ENCODE measurements at places on chromosomes 6 and 20.

- no peak for DNase-seq
Observed at GRCh38 chr6:72651174-72651573, 29.3 kb downstream of the KCNQ5 start.

DNA sequence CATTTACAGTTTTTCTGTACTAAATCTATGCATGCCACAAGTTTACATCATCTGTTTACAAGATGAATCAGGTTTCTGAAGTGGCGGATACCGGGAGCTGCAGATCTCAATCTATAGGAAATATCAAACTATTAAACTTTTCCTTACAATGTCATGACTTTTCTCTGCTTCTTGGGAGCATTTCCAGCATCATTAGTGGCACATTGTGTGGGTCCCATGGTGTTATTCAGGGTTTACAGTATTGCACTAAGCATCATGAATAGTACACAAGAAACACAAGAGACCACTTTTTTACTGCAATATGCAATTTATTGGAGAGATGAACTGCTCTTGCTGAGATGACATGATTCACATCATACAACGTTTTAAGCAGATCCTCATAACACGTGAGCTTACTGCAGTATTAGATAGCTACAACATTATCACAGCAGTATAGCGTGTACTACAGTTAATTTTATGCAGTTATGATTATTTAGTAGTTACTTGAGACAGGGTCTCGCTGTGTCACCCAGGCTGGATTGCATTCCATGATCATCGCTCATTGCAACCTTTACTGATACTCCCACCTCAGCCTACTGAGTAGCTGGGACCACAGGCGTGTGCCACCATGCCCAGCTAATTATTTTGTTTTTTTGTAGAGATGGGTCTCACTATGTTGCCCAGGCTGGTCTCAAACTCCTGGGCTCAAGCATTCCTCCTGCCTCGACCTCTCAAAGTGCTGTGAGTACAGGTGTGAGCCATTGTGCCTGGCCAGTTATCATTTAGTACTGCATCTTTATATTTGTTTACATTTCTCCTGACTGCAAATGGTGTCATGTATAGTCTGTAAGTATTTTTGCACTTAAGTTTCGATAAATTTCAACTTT, 18.4 kb downstream of the BLTP3A start:
- DNase-seq = no peak

GRCh38 chr20:7758406-7758805, 181.9 kb downstream of the HAO1 start:
- no peak for DNase-seq

DNA sequence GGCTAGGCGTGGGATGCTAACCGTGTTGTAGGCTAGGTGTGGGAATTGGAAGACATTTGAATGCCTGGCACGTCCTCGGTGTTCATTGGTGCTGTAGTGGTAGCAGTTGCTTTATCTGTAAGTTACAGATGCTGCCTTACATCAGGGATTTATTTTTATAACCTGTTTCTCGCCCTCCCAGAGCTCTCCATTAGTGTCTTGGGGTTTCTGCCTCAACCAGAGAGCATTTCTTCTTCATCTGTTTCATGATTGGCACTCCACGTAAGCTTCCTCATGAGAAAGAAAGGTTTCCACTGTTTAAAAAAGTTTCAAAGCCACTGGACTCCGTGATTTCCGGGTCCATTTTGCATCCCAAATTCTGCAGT, 9.0 kb downstream of the IGF2R start:
- no peak for DNase-seq

DNA sequence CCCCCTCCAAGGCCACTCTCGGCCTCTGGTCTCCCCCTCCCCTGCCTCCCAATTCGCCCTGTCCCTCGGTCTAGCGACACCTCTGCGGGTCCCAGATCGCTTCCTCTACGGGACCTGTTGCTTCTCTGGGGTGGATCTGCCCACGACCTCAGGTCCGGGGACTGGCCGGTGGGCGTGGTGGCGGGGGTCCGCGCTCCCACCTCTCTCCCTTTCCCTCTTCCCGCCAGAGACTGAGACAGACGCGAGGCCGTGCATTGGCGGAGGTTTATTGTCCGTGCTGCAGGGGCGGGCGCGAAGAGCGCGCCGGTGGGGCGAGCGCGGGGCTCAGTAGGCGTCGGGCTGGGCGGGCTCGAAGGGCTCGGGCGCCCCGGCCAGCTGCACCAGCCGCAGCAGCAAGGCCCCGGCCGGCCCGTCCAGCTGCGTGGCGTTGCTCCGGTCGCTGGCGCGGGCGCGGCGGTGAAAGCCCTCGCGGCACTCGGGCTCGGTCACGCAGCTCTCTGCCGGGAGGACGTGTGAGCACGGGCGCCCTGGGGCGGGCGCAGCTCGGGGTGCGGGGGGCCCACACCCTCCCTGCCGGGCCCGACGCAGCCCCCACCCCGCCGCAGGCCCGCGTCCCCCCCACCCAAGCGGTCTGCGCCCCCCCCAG, 2.1 kb downstream of the AVP start:
- DNase-seq = no peak

- DNase-seq = no peak
Observed at GRCh38 chr6:16038938-16039337, 89.9 kb upstream of the MYLIP start.

DNA sequence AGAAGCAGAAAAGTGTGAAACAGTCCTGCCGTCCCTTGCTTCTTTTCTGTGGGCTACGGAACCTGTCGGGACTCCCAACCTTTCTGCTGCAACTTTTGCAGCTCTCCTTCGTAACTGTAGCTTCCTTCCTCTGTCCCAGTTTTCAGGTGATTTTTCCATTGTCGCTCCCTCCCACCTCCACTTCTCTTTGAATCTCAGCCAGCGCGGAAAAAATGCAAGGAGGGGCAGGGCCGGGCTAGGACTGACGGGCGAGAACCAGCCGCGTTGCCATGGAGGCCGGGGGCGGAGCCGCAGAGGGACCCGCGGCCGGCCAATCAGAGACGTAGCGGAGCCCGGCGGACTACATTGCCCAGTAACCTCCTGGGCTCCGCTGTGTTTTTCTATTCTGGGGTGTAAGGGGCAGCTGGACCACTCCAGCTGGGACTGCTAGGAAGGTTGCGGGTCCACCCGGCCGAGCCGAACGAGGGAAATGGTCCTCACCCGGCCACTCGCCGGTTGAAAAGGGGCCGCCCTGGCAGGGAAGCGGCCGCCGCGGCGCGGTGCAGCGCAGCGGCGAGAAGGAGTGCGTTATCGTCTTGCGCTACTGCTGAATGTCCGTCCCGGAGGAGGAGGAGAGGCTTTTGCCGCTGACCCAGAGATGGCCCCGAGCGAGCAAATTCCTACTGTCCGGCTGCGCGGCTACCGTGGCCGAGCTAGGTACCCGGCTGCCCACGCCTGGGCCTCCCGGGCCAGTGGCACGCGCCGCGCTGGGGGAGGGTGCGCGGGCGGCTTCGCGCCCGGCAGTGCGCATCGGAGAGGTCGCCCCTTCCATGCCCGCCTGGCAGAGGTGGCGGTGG, at the start of the genes CYP39A1 and SLC25A27:
Gene CYP39A1, minus strand, starts transcription at position 216 of the 836 bp plus-strand sequence. CDS start 236 bp downstream, outside the sequence.
Gene SLC25A27, plus strand, starts transcription at position 373 of the 836 bp plus-strand sequence. Its CDS starts 218 bp downstream, at position 591.
- peak; percentile 75 for DNase-seq

- no peak for DNase-seq
Observed at GRCh38 chr6:140504776-140505175, 1130.3 kb upstream of the CITED2 start.

GRCh38 chr6:137219664-137220252, 573 bp upstream of the IFNGR1 start:
- no peak for DNase-seq

- DNase-seq = no peak
Observed at GRCh38 chr6:81847866-81848265, 95.4 kb upstream of the TENT5A start.

- DNase-seq = no peak
Observed at GRCh38 chr6:157128235-157128775, 195.0 kb downstream of the TMEM242 start.

DNA sequence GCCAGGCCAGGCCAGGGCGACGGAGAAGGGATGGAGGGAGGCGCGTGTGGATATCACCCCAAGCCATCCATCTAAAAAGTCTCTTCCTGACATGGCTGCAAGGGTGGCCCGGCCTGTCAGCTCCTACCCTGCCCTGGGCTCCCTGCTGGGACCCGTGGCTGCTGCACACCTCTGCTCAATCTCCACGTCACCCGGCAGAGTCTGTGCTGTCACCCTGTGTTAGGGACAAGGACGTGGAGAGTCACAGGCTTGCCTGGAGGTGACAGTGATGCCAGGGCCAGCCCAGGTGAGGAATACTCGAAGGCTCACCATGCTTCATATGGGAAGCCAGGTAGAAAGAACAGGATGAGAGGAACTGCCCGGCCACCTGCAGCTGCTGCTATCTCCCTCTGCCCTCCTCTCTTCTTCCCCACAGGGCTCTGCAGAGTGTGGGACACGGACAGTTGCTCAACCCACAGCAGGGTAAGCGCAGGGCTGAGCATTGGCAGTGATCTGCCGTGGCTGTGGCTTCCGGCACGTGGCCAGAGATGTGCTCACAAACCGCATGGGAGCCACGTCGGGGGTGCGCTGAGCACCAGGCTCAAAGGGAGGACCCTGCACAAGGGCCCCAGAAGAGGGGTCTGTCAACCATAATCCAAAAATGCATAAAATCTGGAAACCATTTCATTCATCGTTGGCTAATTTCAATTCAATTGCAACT, 214.3 kb downstream of the DLL1 start:
- DNase-seq = no peak

- DNase-seq = no peak
Observed at GRCh38 chr6:1678201-1678600, 68.5 kb downstream of the FOXC1 start.

DNA sequence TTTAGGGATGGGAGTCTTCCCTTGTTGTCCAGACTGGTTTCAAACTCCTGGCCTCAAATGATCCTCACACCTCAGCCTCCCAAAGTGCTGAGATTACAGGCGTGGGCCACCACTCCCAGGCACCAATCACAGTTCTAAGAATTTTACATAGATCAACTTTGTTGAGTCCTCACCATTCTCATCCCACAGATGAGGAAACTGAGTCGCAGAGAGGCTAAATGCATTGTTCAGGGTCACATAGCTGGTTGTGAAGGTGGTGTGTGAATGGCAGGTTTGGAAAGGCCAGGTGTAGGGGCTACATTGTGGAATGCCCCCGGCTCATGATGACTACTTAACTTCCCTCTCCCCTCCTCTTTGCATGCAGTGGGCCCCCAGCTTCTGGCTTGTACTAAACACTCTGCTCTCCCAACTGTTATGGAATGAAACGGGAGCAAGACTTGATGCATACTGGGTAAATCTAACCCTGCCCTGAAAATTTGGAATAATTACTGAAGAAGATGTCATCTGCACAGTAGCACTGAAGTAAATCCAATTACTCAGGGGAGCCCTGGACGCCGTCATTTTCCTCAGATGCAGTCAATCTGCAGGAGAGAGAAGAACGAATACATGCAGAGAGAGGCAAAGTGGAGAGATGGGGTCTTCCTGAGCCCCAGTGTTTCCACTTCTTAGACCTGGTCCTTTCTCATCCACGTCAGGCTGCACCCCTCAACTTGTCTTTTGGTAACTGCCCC, 102.3 kb upstream of the ZNF217 start:
- DNase-seq = no peak

- no peak for DNase-seq
Observed at GRCh38 chr6:78324213-78324612, 543.1 kb upstream of the IRAK1BP1 start.

GRCh38 chr6:157708933-157709332, 114.1 kb upstream of the SNX9 start:
- no peak for DNase-seq

DNA sequence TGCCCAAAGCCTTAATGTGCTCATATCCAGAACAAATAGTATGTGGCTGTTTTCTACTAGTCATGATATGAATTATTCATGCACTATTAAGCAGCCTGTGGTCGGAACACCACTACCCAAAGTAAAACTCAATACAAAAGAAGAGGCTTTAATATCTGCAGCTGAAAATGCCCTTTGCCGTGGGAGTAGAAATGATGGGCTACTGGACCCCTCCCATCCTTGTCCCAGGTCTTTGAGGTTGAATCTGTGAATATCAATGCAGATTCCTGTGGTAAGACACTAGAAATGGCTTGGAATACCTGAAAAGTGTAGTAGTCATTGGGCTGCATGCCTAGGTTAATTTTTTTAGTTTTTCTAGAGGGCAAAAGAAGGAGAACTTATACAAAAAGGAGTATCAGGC, 303.7 kb downstream of the TBC1D7 start:
- DNase-seq = no peak

GRCh38 chr6:33896391-33897188, 92.8 kb upstream of the MLN start:
- no peak for DNase-seq

DNA sequence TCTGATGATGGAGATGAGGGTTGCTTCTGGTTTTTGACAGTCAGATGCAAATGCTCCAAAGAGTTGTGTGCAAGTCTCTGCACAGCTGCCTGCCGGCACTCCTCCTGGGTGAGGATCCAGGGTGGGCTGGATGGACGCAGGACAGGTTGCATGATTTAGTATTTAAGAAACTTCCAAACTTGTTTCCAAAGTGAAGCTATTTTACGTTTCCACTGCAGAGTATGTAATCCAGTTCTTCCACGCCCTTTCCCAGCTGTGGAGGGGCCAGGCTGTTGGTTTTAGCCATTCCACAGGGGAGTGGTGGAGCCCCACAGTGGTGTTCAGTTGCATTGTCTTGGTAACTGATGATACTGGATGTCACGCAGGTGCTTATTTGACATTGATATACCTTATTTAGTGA, 157.3 kb downstream of the THBS2 start:
- DNase-seq = no peak

GRCh38 chr6:157265186-157265585, 58.1 kb downstream of the TMEM242 start:
- no peak for DNase-seq

DNA sequence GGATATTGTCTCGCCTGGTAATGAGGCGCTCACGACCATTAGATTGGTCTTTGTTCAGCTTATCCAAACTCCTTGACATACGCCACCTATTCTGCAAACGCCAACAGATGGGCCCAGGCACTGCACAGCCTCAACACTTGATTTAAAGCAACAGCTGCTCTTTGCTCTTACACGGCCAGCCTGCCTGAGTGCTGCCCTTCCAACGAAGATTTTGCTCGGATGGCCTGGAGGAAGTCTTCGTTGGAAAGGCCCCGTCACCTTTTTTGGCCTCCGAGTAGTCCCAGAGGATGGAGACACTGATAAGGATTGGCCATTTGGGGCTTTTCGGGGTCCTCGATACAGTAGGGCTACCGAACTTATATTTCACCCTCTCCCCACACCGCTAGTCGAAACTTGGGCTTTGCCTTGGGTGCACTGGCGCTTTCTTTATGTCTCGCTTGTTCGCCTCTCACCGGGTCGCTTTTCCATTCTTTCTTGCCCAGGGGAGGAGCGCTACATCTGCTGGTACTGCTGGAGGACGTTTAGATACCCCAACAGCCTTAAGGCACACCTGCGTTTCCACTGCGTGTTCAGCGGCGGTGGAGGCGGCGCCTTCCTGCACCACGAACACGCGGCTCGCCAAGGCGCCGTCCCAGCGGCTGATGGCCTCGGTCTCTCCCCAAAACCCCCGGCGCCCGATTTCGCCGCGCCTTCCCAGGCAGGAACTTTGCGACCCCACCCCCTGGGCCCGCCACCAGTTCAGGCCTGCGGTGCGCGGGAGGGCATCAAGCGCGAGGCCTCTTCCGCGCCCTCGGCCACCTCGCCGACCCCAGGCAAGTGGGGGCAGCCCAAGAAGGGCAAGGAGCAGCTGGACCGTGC, 6.1 kb downstream of the PRDM13 start:
- no peak for DNase-seq

Measured in activated T-helper 1 cell treated with anti-CD3 and anti-CD28 coated beads, Interleukin-12 subunit alpha, Interleukin-12 subunit beta, Interleukin-2, Interleukin-4 antibody, amounts not matched to agents 30 ng/mL and 10 ng/mL and 1 ng/mL, durations not matched to agents 14 hours and 24 hours and 36 hours (primary cell).